NAMALWA (cell line): ENCODE measurements at places on chromosomes 11 and 22.
A peak's percentile ranks its signal among the peaks of the same experiment; 100 is the strongest.

DNA sequence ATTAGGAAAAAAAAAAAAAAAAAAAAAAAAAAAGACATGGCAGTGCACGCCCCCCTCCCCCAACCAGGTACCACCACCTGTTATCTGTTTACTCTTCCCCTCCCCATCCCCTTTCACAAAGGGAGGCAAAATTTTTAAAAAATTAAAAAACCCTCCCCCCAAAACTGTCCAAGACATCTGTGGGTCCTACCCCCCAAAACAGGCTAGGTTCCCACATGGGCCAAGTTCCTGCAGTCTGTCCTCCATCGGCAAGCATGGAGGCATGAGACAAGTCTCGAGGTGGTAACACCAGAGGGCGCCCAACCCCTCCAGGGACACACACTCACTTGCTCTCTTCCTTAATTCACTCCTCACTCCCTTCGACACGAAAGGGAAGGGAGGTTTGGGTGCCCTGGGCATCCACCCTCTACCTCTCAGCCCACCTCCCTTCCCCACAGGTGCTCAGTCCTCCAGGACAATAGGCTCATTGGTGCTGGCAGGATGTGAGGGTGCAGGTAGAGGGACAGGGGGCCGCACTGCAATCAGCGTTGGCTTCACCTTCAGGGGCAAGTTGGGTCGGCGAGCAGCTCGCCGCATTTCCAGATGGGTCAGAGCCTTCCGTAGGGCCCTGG, 2.2 kb upstream of the TUT1 start:
- DNase-seq, result peak; percentile 86

GRCh38 chr11:63371396-63371795, 1.8 kb downstream of the SLC22A9 start:
- no peak for DNase-seq

DNA sequence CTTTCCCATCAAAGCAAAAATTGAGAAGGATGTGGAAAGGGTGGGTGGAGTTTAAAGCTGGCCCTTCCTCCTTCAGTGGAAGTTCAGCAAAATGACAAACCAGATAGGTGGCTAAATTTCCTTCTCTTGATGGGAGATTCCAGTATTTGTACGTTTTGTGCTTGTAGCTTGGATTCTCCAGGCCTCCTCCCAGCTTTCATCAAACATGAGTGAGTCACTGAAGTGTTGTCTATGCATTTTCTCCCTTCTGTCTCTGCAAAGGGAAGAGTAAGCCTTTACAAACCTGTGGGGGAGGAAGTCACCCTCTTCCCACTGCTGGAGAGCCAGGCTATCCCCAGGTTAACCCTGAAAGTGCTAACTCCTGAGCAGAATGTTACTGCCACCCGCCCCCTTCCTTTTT, 6.4 kb downstream of the MARK2 start:
- no peak for DNase-seq

- no peak for DNase-seq
These were observed 28.4 kb upstream of the RAPSN start for GRCh38 chr11:47477323-47477722.

- no peak for DNase-seq
These were observed 34.7 kb upstream of the NRIP3 start for GRCh38 chr11:9038541-9038940.

DNA sequence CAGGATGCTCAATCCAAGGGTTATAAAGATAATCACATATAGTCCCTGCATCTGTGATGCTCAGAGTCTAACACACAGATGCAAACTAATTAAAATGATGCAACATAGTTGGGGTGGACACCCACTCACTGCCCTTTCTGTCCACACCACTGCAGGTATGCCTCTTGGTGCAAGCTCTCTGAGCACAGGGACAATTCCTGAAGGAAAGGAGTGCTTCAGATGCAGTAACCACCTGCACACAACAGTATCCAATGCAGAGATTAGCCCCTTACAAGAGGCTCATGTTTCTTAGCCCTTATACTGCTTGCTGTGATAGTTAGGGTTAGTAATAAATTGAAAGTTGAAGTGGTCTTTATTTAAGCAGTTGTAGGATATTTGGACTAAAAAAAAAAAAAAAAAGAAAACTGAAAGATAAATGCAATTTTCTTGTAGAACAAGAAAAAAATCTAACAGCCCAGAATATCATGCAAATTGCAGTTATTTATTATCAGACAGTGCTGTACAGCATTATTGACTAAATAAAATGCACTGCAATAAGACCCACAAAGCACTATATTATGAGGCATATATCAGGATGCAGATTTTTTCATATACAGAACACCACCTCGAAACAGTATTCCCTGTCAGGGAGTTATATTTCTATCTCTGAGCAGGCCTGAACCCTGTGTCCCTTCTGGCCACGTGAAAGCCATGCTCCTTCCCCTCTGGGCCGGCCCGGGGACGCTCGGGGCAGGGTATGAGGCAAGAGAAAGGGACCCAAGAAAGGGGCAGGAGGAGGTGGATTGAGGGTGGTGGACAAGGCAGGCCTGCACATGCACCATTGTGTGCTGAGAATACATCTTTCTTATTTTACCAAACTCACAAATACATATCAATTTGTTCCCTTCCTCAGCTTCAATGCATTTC, 260.2 kb downstream of the OPCML start:
- no peak for DNase-seq

DNA sequence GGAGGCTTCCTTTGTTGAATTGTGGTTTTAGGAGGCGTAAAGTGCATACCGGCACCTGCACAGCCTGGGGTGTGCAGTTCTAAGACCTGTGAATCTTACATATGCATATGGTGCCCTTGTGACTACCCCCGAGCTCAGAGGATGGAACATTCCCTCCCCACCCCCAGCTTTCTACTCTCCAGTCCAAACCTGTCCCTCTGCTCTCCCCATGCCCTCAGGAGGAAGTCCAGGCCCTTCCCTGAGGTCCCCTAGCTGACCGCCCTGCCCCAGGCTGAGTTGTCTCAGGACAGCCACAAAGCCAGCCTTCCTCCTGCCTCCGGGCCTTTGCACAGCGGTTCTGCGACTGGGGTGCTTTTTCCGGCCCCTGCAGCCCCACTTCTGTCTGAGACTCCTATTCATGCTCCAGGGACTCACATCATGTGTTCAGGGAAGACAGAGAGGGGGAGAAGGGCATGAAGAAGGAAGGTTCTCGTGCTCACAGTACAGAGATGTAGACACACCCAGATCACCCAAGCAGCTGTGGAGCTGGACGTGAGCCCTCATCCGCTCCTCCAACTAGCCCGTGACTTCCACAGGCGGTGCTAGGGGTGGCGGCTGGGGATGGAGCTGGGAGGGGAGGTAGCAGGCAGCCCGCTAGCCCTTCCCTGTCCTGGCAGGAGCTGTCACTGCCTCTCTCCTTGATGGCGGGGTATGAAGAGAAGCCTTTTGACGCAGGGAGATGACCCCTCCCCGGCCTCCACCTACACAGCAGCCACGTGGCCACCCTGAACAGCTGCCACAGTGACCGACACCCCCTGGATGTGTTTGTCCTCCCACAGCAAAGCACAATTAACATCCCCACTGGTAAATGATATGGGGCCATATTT, 50.8 kb downstream of the FLRT1 start:
- DNase-seq, result no peak
